ENCODE measurements at places on chromosomes 11 and 22. TPM values are rescaled to one million over a fixed set of nuclear protein-coding genes. Genes with fewer than 3 reads are reported as not detected.

The ANO9 gene
- total RNA-seq = 37.2 TPM

The TENM4 gene
- total RNA-seq = 1.9 TPM

The APOL6 gene
- total RNA-seq = 7.7 TPM

The DBX1 gene
- total RNA-seq = not detected

The DNAJB7 gene
- total RNA-seq = not detected

The LDHAL6A gene
- total RNA-seq = not detected

Measured in activated B cell treated with CpG ODN at 0.5 μM for 24 hours (primary cell).